AML-193 (cell line): ENCODE measurements at places on chromosomes 11 and 22.

- peak; percentile 75 for DNase-seq
These were observed 2.4 kb downstream of the KIAA0930 start for GRCh38 chr22:45238076-45238956.

GRCh38 chr11:130359419-130359818, 44.7 kb upstream of the ZBTB44 start:
- no peak for DNase-seq

DNA sequence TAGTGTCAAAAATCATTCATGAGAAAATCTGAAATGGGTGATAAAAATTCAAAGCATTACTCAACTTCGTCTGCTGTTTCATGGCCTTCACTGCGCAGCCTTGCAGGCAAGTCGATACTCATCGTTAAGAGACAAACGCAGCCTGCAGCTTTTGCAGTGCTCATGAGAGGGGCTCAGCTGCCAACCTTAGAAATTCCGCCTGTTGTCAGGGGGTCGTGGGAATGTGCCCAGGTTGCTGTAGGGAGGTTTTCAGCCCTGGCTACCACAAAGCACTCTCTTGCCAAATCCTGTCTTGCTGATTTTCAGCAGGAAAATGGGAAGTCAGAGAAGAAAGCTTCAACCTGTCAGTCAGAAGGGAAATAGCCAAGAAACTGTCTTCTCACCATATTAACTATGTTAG, 25.4 kb upstream of the GRAMD1B start:
- DNase-seq = peak; percentile 15

DNA sequence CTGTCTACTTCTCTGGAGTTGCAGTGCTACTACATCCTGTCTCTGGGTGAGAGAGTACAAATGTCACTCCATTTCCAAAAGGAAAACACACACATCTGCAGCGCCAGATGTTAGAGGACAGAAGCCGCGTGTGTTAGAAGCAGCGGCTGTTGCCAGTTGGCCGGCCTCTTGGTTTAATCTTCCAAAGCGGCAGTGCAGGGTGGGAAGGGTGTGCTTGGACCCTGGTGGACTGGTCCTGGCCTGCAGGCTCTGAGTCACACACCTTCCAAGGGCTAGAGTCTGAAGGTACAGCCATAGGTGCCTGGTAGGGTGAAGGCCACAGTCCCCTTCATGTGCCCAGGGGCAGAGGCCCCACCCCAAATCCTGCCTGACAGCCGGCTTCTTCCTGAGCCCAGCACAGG, 99.8 kb downstream of the CTTN start:
- DNase-seq = no peak

- DNase-seq = no peak
These were observed 25.1 kb downstream of the ADAMTS8 start for GRCh38 chr11:130403271-130403804.

GRCh38 chr22:38419121-38419857, 35.7 kb downstream of the KCNJ4 start:
- DNase-seq = no peak

GRCh38 chr22:36839356-36840073, 21.3 kb upstream of the NCF4 start:
- no peak for DNase-seq

- DNase-seq = no peak
These were observed 18.3 kb downstream of the PRR5L start for GRCh38 chr11:36314434-36314767.

DNA sequence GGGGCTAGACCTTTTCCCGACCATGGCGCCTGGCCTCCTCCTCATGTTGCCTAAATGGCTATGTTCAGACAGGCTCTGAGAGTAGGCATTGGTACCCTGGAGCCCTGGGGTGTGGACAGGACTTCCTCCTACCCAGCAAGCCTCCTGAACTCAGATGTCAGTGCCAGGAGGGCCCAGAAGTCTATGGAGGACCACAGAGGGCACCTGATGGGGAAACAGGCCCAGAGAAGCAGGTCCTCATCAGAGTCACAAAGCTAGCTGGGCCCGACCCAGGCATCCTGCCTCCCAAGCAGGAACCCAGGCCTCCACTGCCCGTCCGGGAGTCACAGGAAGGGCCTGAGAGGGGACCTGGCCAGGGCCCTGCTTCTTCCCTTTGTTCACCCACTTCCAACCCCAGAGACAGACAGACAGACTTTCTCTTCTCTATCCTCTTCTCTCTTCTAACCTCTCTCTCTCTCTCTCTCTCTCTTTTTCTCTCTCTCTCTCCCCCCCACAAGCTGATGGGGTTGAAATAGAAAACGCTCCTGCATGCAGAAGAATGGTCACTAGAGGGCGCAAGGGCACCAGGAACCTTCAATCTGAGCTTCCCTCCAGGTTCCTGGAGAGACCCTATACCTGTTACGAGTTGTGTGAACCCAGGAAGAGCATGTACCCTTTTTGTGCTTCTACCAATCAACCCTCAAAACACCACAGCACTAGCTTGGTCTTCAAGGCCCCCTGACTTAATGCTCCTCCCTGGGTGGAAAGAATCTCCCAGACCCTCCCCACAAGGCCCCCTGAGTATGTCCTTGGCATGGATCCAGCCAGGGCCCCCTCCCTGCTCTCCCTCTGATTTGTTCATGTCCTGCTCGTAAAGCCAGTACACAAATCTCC, 27.1 kb downstream of the ARAP1 start:
- peak; percentile 71 for DNase-seq

DNA sequence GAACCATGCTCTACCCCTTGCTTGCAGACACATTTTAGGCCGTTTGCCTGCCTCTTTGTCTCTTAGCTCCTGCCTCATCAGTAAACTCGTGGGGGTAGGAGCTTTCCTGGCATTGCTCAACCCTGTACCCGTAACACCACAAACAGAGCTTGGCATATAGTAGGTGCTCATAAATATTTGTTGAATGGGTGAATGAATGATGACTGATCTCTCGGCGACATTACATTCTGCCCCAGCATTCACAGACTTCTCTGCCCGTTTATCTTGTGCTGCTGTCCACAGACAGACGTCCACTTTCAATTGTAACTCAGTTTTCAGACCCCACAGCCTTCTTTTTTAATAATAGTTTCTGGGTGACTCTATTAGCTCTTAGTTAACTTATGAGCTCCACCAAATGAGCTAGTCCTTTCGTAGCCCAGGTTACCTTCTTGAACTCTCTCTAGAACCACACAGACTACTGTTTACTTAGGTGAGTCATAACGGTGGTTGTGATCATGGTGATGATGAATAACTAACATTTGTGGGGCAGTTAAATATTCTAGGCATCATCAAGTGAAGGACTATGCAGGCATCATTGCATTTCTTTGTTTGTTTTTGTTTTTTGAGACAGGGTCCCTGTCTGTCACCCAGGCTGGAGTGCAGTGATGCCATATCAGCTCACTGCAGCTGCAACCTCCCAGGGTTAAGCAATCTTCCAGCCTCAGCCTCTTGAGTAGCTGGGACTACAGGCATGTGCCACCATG, 188.4 kb downstream of the ADAMTS15 start:
- DNase-seq = no peak

GRCh38 chr11:112844517-112844916, 116.7 kb upstream of the NCAM1 start:
- DNase-seq = no peak
